HS-27A (cell line): ENCODE measurements at places on chromosomes 7 and 10.

GRCh38 chr7:104267701-104268368, 60.0 kb upstream of the ORC5 start:
- DNase-seq: no peak

GRCh38 chr7:17530741-17531421, 232.4 kb downstream of the AHR start:
- DNase-seq: no peak

GRCh38 chr7:47725031-47725780, 143.3 kb upstream of the TNS3 start:
- no peak for DNase-seq

- DNase-seq: no peak
Observed at GRCh38 chr7:16774986-16775385, 21.4 kb downstream of the TSPAN13 start.
